Cerebellar nuclear complex (tissue), 1 donor: ENCODE measurements at places on chromosomes 16 and 17.

GRCh38 chr17:56948491-56948890 is 12.4 kb downstream of the COIL start:
- no peak for DNase-seq

DNA sequence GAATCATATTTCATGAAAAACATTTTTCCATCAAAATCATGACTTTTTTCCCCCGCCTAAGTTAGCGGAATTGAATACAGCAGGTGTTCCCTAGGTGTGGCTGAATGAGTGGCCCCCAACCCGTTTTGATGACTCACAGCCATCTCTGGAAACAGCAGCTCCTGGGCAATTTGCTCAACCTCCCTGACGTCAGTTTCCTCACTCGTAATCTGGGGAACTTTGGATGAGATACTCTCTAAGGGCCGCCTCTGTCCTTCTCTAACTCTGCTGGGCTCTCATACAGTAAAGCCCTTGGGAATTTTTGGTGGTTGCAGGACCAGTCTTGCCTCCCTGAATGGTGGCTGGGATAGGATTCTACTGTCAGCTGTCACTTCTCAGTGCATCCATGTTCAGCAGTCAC is 11.6 kb upstream of the NTN1 start:
- no peak for DNase-seq

- no peak for DNase-seq
Measured at GRCh38 chr16:31488468-31489297, 5.8 kb downstream of the SLC5A2 start.

GRCh38 chr17:7613769-7614424 is 800 bp downstream of the FXR2 start:
- no peak for DNase-seq

GRCh38 chr17:80861892-80862291 is 129.7 kb upstream of the CHMP6 start:
- peak; percentile 24 for DNase-seq

GRCh38 chr16:4426021-4426684 is 485 bp downstream of the DNAJA3 start:
- DNase-seq = no peak

DNA sequence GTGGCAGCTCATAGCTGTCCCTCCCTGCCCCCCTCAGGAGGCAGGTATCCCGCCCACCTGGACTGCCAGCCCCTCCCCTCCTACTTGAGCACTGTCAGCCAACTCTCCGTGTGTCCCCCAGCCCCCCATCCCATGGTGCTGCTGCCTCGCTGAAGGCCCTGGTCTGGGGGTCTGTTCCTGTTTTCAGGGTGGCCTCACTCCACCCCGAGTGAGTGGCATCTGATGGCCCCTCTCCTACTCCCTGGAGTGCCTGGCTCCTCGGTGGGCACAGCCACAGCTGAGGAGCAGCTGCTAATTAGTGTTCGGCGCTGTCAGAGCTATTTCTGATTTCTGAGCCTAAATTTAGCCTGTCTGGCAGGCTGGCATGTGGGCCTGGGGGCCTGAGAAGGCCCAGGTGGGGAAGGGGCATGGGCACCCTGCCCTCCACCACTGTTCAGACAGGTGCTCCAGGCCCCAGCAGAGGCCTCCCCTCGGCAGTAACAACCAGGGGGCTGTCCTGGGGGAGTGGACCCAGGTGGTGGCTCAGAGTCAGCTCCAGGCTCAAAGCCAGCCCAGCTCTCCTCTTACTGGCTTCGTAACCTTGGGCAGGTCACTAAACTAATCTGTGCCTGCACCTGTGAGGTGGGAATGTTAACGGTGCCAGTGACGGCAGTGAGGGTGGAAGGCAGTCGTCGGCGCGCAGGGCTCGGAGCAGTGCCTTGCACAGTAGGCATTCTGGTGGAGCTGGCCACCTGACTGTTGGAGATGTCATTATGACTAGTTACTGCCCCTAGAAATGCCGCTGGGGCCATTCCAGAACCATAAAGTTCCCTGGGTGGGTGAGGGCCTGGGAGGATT is 6.5 kb downstream of the FMNL1 start:
- DNase-seq = no peak

GRCh38 chr16:12862941-12863340 is 38.5 kb upstream of the SHISA9 start:
- DNase-seq = no peak

DNA sequence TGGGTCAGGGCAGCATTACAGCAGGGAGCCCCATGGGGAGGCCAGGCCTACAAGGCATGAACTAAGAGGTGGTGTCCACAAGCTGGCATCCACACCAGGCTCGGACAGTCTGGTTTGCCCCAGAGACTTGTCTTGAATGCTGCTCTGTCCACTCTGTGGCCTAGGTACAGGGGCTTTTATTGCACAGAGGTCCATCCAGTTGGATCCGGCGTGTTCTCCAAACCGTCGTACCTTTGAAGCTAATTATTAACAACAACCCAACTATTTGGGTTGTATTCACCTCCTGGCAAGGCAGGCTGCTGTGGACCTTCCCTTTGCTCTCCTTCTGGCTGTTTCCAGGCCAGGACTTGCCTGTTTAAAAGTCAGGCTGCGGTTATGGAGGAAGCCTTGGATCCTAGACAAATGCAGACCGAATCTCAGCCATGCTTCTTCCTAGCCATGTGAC is 123.4 kb downstream of the CLEC16A start:
- DNase-seq = no peak

DNA sequence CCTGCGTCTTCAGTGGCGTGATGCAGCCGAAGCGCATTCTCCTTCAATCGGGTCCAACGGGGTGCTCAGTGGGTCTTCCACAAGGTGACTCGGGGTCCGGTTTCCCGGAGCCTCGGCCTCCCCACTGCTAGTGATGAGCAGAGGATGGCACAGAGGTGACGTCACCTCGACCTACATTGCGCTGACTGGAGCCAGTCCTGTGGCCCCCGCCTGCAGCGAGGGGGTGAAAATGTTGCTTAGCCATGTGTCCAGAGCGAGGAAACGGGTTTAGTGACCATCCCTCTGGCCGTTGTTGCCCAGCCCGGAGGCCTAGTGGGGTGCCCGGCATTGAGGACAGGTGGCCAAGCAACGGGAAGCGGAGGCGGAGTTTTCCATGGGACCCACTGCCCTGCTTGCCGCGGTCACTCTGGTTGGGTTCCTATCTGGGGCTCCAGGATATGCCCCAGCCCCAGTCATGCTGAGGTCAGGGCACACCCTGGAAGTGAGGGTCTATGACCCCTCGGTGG is 190.6 kb upstream of the CIBAR2 start:
- no peak for DNase-seq

DNA sequence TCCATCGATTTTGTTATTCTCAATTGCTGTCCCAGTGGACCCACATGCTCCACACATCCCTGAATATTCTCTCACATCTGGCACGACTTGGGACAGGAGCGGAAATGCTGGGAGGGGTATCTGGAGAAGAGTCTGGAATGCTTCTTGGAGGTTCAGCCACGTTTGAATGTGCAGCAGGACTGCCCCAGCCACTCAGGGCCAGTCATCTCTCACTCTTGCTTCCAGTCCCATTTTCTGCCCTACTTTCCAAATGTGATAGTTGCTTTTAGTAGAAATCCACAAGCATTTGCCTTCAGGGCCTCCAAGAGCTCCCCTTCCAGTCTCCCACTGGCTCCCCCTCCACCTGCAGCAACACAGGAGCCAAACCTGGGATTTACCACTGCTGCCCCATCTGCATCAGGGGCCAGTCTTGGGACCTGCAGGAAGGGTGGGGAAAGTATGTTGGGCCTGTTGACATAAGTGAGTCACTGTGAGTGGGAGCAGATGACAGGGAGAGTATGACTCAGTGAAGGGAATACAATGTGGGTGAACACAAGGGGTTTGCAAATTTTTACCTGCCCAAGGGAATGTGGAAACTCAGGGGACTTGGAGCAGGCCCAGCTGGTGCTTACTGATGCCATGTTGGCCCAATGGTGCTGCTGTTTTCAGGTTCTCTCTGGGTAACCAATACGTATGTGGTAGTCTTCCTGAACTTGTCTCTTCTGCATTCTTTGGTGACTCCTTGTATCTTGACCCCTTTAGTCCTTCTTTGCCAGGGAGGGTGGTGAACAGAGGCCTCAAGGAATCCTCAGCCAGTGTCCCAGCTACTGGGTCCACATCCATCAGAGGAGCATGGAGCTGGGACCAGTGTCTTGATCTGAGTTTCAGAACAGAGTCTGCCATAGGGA is 78.8 kb upstream of the CRHR1 start:
- no peak for DNase-seq

GRCh38 chr17:58278661-58279015 is 2.1 kb downstream of the MPO start:
- DNase-seq = peak; percentile 1

GRCh38 chr16:27083861-27084261 is 17.1 kb downstream of the C16orf82 start:
- DNase-seq = no peak

GRCh38 chr16:19114359-19115147 is 789 bp downstream of the ITPRIPL2 start:
- DNase-seq = no peak

DNA sequence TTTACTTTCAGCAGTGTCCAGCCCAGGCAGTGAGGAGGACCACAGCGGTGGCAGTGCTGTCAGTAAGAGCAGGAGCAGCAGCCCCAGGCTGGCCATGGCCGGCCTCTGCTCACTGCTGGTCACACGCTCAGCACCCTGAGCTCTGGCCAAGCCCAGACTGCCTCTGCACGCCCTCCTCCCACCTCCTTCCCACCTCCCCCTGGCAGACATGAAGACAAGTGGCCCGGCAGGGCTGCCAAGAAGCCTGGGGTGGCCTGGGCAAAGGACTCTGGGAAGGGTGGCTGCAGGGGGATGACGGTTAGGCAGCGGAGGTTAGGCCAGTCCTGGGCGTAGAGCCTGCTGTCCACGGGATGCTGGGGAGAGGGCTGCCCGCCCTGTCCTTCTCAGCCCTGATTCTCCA is at the start of gene C16orf89:
C16orf89 (minus strand) TSS at position 144 of the 400 bp plus-strand sequence; CDS start at position 96, 48 bp downstream.
- no peak for DNase-seq

DNA sequence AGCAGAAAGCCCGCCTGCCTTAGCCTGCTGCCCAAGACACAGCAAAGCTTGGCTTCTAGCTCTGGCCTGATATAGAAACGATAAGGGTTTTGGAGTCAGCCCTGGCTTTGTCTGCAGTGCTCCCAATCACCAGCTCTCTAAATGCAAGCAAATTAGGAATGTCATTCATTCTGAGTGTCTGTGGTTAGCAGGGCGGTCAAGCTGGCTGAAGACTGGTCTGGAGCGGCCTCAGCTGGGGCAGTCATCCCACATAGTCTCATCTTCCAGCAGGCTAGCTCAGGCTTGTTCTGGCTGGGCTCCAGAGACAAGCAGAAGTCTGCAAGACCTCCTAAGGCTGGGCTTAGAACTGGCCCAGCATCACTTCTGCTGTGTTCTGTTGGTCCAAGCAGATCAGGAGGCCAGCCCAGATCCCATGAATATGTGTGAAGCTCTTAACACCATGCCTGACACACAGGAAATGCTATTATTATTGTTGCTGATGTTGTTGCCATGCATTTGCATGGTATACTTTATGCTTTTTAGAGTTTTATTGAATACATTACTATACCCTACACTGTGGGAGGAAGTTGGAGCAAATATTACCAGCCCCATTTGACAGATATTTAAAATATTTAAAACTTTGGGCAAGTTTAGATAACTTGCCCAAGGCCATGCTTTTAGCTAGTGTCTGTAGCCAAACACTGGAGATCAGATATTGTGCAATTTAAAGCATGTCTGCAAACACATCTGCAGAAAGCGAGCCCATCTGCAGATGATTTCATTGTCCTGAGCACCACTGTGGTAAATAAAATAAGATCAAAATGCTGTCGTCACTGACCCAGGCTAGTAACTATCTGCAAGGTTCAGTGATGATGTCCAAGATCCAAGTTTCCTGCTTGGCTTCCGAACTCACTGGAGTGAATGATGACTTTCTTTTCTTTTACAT is 24.8 kb downstream of the TMC7 start:
- no peak for DNase-seq

GRCh38 chr17:64218066-64218465 is 45.0 kb downstream of the TEX2 start:
- DNase-seq = no peak

GRCh38 chr16:85546585-85547447 is 66.3 kb upstream of the GSE1 start:
- no peak for DNase-seq

GRCh38 chr17:78305801-78306200 is 54.1 kb downstream of the SOCS3 start:
- DNase-seq = no peak

- peak; percentile 29 for DNase-seq
Measured at GRCh38 chr17:82775001-82775823, 23.3 kb downstream of the TBCD start.

DNA sequence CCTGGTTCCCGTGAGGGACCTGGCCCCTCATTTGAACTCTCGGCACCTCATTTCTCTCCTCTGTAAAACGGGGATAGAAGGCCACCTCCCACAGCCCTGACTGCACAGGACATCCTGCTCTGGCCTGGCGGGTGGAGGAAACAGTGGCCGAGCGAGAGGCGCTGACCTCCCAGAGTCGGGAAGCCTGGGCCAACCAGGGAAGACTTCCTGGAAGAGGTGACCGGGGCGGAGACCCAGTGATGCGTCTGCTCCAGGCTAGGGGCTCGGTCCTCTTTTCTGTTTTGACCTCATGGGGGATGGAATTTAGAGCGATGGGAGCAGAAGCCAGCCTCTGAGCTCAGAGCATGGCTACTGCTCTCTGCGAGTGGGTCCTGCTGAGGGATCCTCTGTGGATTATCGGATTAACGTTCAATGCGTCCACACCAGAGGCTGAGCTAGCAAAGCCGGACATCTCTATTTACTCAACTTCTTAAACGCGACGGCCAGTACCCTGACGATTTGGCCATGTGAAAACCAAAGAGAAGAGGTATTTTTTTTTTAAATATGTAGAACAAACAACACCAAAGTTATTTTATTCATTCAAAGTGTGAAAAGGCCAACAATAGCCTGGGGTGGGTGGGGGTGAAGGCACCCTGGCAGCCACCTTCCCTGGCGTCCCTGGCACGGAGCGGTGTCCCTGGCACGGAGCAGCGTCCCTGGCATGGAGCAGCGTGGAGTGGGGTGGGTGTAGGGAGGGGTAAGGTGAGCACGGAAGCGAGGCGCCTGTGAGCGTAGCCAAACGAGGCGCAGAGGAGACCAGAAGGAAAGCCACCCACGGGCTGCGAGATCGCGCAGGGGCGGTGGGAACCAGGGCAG is 9.2 kb upstream of the MSLN start:
- no peak for DNase-seq

- no peak for DNase-seq
Measured at GRCh38 chr16:86805188-86805587, 226.8 kb downstream of the FOXL1 start.

DNA sequence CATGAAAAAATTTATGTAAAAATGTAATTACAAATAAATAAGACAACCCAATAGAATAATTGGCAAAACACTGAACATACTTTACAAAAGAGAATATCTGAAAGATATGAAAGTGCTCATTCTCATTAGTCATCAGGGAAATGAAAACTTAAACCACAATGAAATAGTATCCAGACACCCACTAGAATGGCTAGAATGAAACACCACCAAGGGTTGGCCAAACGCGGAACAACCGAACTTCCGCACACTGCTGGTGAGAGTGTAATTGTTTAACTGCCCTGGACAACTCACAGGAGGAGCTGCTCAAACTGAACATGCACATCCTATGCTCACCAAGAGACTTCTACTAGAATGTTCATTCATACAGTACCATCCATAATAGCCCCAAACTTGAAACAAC is 5.8 kb upstream of the ZDHHC7 start:
- no peak for DNase-seq
